Stimulated activated CD4-positive, alpha-beta T cell treated with anti-CD3 and anti-CD28 coated beads, Interleukin-4, amount 100 ng/mL, for 48 hours (primary cell): ENCODE measurements at places on chromosomes 1 and 21.

GRCh38 chr1:115176189-115176588 is 86.9 kb upstream of the TSPAN2 start:
- DNase-seq: no peak

- no peak for DNase-seq
Measured at GRCh38 chr1:230842801-230843200, 25.5 kb downstream of the C1orf198 start.

DNA sequence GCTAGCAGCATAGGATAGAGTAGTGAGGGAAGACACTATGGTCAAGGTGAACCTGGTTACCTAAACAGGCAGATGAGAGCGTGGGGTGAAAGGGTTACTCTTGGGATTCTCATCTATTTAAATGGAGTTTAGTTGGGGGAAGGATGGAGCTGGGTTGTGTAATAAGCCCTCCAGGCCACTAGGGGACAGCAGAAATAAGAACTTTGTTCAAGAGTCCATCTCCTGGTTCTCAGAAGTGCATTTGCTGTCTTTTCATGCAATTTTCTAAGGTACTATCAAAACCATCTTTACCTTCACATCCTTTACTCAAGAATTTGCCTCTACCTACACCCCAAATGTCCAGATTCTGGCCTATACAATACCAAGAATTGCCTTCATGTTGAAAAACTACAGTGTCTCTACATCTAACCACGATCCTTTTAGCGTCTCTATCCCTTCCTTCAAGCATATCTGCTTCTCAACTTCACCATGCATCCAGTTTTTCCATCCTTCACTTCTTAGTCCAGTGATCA is 28.0 kb downstream of the SLAMF1 start:
- DNase-seq: no peak

DNA sequence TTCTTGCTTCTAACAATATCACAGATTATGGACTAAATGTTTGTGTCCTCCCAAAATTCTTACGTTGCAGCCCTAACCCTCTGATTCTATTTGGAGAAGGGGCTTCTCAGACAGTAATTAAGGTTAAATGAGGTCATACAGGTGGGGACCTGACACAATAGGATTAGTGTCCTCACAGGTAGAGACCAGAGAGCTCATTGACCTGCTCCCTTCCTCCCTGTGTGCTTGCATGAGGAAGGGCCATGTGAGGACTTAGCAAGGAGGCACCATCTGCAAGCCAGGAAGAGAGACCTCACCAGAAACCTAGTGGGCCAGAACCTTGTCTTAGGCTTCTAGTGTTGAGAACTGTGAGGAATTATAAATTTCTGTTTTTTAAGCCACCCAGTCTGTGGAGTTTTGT is 322.6 kb downstream of the SMYD3 start:
- no peak for DNase-seq

- DNase-seq: no peak
Measured at GRCh38 chr21:45333583-45334121, 46.0 kb upstream of the POFUT2 start.

- DNase-seq: no peak
Measured at GRCh38 chr1:110717179-110717578, 42.4 kb upstream of the KCNA3 start.

GRCh38 chr1:169809370-169810095 is 14.8 kb upstream of the METTL18 start:
- no peak for DNase-seq

- DNase-seq: no peak
Measured at GRCh38 chr1:71494163-71494562, 413.3 kb upstream of the ZRANB2 start.

DNA sequence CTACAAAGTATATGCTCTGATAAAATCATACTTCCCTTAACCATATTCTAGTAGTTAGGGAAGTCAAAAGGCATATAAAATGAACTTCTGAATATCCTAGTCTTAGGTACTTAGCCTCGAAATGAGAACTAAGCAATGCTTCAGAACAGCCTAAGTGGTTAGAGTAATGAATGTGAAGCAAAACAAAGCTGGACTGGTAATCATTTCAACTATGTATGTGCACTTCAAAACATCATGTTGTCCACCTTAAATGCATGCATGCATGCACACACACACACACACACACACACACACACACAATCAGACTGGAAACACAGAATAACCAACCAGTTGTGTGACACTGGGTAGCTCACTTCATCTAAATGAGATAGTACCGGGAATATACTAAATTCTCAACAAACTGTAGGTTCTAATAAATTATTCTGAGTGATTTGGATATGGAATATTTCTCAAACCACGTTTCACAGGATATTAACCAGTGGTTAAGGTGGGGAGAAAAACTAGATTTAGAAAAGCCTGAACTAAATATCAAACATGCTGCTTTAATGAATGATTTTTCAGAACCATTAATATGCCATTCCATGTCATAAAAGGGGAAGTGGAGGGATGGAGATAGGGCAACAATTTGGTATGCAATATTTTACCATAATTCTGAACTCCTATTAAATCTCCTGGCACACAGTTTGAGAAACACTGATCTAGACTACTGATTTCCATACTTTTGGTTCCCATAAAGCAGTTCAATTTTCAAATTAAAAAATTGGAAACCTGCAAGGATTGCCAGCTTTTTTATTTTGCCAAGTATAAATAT is 19.5 kb downstream of the RNF115 start:
- no peak for DNase-seq

DNA sequence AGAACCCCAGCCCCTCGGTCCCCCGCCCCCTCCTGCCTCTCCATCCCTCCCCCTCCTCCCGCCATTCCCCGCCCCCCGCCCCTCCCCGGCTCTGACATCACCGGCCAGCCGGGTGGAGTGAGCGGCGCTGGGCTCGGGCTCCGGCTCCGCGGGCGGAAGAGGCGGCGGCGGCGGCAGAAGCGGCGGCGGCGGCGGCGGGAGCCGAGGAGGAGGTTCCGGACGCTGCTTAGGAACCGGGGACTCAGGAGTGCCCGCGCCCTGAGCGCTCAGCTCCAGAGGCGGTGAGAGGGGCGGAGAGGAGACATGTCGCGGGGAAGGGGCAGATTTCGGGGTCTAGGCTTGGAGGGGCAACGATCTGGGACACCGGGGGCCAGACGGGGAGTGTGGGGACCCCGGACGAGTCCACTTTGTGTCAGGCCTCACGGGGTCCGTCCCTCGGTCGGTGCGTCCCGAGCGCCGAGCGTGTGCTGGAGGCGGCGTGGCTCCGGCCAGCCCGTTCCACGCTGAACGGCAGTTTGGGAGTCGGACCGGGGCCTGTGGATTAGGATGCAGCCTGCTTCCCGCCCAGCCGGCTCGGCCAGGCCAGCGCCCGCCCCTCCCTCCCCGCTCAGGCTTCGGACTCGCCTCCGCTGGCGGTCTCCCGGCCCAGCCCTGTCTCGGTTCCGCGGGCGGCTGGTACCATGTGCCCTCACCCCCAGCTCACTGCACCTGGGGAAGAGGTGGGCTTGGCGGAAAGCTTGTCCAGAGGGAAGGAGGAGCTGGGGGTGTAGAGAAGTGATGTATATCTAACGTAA is at the start of gene PEA15:
Gene PEA15 (plus strand): TSS at position 143 of the 794 bp plus-strand sequence. CDS start 6,161 bp downstream, outside the sequence.
- peak; percentile 58 for DNase-seq

DNA sequence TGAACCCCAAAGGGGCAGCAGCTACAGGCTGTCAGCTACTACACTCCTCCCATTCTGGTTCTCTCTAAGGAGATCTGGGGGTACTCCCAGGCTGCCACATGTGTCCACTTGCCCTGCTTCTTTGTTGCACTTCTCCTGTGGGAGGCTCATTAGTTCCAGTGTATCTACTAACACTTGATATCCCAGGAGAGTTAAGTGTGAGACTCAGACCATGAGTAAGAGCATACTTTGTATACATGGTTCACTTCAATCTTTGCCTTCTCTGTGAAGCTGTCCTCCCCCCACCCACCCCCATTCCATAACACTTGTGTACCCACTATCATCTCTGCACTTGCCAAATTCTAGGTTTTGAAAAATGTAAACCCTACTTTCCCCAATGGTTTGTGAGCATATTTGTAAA is 34.9 kb upstream of the GADD45A start:
- no peak for DNase-seq

DNA sequence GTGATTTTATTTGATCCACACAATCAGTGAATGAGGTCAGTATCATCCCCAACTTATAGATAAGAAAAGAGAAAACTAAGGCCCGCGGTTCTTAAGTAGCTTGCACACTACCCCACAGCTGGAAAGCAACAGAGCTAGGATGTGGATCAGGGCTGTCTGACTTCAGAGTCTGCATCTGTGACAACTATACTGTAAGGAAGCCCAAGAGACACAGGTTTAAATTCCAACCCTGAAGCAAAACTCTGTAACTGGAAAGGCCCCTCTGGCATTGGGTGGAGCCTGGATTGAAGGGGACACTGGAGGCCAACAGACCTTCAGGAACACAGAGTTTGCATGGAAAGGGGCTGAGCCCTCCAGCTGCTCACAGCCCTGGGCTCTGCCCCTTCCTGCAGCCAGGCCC is 40.2 kb downstream of the LGR6 start:
- DNase-seq: no peak

- no peak for DNase-seq
Measured at GRCh38 chr1:234463749-234464148, 15.2 kb downstream of the TARBP1 start.

GRCh38 chr1:34055818-34056217 is 109.2 kb downstream of the CSMD2 start:
- no peak for DNase-seq

GRCh38 chr1:67690018-67690363 is 5.0 kb downstream of the GADD45A start:
- DNase-seq: no peak

- DNase-seq: no peak
Measured at GRCh38 chr1:119895102-119895501, 1.2 kb downstream of the ADAM30 start.

DNA sequence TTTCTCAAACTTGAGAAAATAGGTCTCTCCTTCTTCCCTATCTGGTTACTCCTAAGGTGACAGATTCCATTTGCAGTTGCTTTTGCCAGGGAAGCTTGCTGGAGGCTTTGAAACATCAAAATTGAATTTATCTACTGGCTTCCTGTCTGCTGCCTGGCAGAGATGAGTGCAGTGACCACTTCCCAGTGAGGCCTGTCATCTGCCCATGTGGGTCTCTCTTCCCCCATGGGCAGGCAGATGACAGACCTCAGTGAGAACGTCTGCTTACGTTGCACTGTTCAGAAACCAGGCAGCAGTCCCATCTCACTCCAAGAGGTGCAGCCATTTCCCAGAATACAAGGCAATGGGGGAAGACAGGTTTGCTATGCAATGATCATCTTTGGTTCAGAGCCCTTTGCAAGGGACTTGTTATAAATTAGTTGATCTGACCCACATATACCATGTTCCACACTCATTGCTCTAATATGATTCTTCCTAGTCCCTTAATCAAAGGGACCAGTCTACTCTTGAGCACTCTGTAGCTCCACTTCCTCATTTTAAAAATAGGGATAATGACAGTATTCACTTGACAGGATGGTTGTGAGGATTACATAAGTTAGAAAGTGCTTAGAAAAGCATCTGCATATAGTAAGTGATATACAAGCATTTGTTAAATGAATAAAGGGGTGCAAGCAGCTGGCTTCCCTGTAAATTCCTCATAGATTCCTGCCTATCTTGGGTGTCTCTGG is 10.6 kb downstream of the PGBD5 start:
- no peak for DNase-seq

GRCh38 chr1:213326281-213327016 is 275.4 kb downstream of the RPS6KC1 start:
- DNase-seq: no peak

- no peak for DNase-seq
Measured at GRCh38 chr1:89310505-89310904, 37.8 kb upstream of the GBP5 start.

- no peak for DNase-seq
Measured at GRCh38 chr1:29969576-29969975, 733.3 kb downstream of the PTPRU start.

- DNase-seq: peak; percentile 44
Measured at GRCh38 chr1:160078512-160079195, 2.7 kb upstream of the KCNJ9 start.

- no peak for DNase-seq
Measured at GRCh38 chr1:164739189-164739588, 180.2 kb downstream of the PBX1 start.

GRCh38 chr1:164765992-164766720 is 207.2 kb downstream of the PBX1 start:
- DNase-seq: no peak

DNA sequence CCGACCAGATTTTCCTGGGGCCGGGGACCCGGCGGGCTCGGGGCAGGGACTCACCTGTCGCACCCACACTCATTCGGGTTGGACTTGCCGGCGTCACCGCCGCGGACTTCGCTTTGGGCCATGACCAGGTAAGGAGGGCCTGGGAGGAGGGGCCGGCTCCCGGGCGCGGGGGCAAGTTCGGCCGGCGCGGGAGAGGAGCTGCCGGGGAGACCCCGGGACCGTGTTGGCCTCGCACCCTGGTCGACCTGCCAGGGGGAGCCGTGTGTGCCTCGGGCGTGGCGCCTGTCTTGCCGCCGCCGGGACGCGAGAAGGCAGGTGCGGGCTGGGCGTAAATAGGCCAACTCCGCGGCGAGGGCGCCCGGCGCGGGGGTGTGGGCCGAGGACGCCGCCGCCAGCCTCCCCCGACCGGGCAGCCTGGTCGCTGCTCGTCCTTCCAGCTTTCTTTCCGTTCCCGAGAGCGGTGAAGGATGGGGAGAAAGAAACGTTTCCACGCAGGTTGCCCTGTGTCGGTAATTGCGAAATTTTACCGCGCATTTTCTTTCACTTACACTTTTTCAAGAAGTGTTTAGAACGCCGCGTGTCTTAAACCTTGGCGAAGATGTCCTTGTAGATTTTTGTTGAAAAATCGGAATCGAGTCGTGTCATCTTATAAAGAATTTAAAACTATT is 558 bp downstream of the USP1 start:
- DNase-seq: peak; percentile 19

DNA sequence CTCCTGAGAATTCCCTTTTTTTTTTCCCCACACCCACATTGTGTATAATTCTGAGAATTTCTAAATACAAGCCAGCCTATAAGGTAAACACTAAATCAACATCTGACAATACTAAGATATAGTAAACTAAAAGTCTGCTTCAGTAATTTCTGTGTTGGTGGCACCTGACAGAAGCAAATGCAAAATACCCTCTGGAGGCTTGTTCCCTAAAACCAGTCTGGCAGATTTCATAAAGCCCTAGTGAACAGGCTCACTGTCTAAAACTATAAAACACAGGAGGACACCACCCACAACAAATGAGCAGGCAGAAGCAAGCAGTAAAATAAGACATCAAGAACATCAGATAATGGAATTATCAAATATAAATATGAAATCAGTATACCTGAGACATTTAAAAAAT is 11.5 kb downstream of the TRIM33 start:
- no peak for DNase-seq

- DNase-seq: peak; percentile 43
Measured at GRCh38 chr1:119743776-119744597, 24.7 kb downstream of the HMGCS2 start.
